A549 treated with CORT108297 at 1 μM for 4 hours (cell line): ENCODE measurements at places on chromosomes 13 and 19. TPM values are rescaled to one million over a fixed set of nuclear protein-coding genes. Genes with fewer than 3 reads are reported as not detected.

C5AR2 gene
- 2.3 to 6.0 TPM (median 4.4 TPM) in 5 replicates for total RNA-seq

ZNF132 gene
- 0.08 to 0.10 TPM (median 0.09 TPM) in 5 replicates for total RNA-seq

C19orf33 gene
- total RNA-seq, result 609 to 811 TPM (median 753 TPM) in 5 replicates

PALM3 gene
- 1.6 to 2.6 TPM (median 2.2 TPM) in 5 replicates for total RNA-seq

GRAMD1A gene
- total RNA-seq, result 113 to 159 TPM (median 150 TPM) in 5 replicates

ZNF44 gene
- 0.36 to 1.1 TPM (median 0.61 TPM) in 5 replicates for total RNA-seq

TMEM86B gene
- 2.7 to 6.4 TPM (median 5.2 TPM) in 5 replicates for total RNA-seq

ZNF540 gene
- 0.06 to 0.17 TPM (median 0.16 TPM) in 4 of 5 replicates, not detected in the other for total RNA-seq

CCDC169 gene
- total RNA-seq, result 0.15 to 0.35 TPM (median 0.32 TPM) in 5 replicates

ADGRE3 gene
- total RNA-seq, result not detected in 5 replicates

PROZ gene
- total RNA-seq, result not detected in 5 replicates
